ENCODE measurements at places on chromosomes 4 and X.
A peak's percentile ranks its signal among the peaks of the same experiment; 100 is the strongest.

DNA sequence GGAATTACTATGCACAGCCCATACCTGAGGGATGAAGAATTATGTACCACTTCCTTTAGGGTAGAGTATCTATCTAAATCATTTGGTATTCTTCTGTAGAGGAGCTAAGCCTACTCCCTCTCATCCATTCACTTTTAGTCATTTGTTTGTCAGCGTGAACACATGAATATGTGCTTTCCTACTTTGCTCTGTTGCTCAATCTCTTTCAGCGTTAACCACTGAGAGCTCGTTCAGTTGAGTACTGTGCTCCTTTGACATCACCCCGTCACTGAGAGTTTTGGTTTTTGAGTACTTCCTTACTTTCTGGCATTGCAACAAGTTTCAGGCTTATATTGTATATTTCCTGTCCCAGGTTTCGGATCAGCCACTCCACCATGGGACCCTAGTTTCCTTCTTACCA is 700.6 kb downstream of the NLGN4X start:
- no peak for DNase-seq

GRCh38 chr4:171441300-171441941 is 371.8 kb upstream of the GALNTL6 start:
- no peak for DNase-seq

DNA sequence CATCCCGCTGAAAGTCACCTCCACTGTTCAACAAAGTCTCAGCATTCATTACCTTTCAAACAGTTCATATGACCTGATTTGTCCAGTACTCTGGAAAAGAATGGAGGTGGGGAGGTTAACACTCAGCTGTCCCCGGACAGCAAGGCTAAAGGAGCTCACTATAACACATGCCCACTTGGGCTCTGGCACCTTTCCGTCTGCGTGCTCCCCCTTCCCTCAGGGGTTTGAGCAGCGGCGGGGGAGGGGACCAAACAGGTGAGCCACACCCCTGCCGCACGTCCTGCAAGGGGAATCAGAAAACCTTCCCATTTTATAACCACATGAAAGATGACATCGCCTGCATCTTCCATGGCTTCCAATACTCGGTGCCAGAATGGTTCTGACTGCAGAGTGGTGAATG is 39.9 kb upstream of the NFXL1 start:
- no peak for DNase-seq

DNA sequence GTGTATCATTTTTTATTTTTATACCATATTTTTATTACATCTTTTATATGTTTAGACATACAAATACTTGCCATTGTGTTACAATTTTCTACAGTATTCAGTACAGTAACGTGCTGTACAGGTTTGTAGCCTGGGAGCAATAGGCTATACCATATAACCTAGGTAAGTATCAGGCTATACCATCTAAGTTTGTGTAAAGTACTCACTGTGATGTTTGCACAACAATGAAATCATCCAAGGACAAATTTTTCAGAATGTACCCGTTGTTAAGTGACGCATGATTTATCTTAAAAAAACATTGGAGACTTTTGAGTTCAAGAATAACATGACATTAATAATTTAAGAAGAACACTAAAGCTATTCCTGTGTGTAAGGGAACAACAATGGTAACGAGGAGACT is 96.0 kb upstream of the LEF1 start:
- no peak for DNase-seq

GRCh38 chr4:166594326-166594946 is 639.9 kb downstream of the SPOCK3 start:
- peak; percentile 70 for DNase-seq

- DNase-seq: no peak
Measured at GRCh38 chrX:130984782-130985181, 73.4 kb upstream of the ARHGAP36 start.

Measured in mesendoderm (in vitro differentiated cells).